HCT116 (cell line): ENCODE measurements at places on chromosomes 12 and 14.

- no peak for DNase-seq
Observed at GRCh38 chr12:107372229-107372658, 278.9 kb upstream of the CRY1 start.

GRCh38 chr12:132807295-132808092, 21.2 kb downstream of the GOLGA3 start:
- DNase-seq = no peak

GRCh38 chr12:48777501-48778400, 11.1 kb downstream of the ADCY6 start:
- no peak for DNase-seq

- no peak for DNase-seq
Observed at GRCh38 chr12:104505095-104505818, 48.5 kb downstream of the CHST11 start.

DNA sequence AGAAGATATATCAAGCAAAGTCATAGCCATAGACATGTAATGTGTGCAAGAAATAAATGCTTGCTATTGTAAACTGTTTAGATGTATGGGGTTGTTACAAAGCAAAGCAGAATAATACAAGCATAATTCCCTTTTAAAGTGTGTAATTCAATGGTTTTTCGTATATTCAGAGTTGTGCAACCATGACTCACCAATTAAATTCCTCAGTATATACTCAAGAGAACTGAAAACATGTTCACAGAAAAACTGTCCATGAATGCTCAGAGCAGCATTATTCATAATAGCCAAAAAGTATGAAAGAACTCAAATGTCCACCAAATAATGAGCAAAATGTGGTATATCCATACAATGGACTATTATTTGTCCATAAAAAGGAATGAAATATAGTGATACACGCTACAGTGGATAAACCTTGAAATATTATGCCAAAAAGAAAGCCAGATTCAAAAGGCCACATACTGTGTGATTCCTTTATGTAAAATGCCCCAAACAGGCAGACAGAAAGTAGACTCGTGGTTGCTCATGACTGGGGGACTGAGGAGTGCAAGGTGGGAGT, 9.3 kb downstream of the GXYLT1 start:
- DNase-seq = no peak

GRCh38 chr14:89248411-89249064, 168.5 kb downstream of the FOXN3 start:
- no peak for DNase-seq

- DNase-seq = no peak
Observed at GRCh38 chr12:120331390-120331789, 3.8 kb upstream of the PLA2G1B start.

- DNase-seq = no peak
Observed at GRCh38 chr12:111685322-111685810, 390 bp downstream of the BRAP start.

- no peak for DNase-seq
Observed at GRCh38 chr12:104402630-104403029, 54.1 kb upstream of the CHST11 start.
